ENCODE measurements at places on chromosomes 11 and 22.

GRCh38 chr11:112864672-112865071, 96.5 kb upstream of the NCAM1 start:
- no peak for DNase-seq

DNA sequence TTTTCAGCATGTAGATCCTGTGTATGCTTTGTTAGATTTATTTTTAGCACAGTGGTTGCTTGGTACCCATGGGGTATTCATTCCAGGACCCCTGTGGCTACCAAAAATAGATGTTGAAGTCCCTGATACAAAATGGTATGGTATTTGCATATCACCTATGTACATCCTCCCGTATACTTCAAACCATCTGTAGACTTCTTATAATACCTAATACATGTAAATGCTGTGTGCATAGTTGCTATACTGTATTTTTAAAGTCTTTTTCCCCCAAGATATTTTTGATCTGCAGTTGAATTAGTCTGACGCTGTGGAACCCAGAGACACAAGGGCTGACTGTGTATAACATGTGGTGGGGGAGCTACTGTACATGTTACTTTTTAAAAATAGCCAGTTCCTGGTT, 101.1 kb downstream of the ATXN10 start:
- DNase-seq: no peak

DNA sequence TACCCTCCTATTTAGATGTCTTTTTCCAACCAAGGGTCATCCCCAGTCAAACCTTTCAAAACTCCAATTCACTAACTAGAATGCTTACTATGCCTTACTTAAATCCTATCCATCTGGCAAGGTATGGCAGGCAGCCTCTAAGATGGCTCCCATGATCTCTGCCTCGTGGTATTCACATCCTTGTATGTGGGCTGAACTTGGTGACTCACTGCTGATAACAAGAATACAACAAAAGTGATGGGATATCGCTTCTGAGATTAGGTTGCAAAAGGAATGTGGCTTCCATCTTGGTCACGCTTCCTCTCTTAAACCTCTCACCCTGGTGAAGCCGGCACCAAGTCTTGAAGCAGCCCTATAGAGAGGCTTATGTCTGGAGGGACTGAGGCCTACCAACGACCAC, 29.6 kb upstream of the UPB1 start:
- no peak for DNase-seq

DNA sequence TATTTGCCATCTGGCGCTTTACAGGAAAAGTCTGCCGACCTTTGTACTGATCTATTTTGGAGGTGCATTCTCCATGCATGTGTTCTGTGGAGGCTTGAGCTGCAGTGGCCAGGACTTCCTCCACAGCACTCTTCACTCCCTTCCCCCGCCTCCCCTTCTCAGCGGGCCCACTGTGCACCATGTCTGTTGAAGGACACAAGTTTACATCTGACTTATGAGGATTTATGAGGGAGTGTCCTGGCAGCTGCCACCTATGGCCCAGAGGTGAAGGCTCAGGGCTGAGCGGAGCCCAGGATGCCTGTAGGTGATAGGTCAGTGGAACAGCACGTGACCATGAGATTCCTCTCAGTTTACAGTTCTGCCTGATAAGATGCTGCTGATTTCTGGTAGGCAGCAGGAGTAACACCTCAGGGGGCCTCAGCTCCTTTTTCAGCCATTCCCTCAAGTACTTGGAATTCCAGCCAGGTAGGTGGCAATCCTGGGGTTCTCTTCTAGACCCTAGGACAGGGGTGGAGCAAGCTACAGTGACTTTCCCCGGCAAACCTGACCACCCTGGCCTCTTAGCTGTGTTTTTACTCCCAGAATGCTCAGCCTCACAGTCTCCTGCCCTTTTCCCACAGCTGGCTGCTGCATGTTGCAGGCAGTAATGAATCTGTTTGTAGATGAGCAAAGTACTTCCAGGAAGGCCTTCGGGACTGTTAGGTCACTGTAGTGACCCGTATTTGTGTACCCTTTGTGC, 59.9 kb downstream of the PPFIBP2 start:
- DNase-seq: no peak

GRCh38 chr11:64028398-64029115, 7.2 kb upstream of the FLRT1 start:
- DNase-seq: no peak

DNA sequence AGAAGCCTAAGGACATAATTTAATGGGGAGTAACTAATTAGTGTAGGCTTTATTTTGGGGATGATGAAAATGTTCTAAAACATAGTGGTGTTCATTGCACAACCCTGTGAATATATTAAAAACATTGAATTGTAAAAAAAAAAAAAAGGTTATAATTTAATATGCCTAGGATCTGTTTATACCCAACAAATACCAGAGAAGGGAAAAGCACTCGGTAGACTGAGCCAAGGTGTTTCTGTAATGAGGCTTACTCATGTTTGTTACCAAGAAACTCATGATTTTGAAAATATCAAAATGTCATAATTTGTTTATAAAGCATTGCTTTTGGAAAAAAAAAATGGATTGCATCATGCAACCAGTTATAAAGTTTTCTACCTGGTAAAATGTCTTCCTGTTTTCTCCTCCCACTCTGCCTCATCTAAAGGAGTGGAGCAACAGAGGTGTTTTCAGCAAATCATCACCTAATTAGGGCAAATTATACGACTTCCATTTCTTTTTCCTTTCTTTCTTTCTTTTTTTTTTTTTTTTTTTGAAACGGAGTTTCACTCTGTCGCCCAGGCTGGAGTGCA, 14.2 kb upstream of the EIF3M start:
- DNase-seq: no peak

GRCh38 chr11:15106201-15106965, 8.3 kb upstream of the INSC start:
- DNase-seq: no peak

DNA sequence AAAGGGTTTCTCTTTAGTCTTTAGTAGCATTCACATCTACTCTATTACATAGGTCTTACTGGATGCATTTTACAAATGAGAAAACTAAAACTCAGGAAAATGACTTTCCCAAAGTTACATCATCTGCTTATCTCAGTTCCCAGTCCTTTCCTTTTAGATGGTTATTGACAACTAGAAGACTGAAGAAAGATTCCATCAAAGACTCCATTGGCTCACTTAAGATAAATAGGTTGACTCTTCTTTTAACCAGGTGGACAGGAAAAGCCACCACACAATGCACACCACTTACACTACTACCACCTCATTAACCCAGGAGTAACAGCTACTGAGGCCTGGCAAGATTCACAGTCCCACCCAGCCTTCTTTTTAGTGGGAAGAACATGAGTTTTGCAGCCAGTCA, 123.6 kb downstream of the TRIM44 start:
- DNase-seq: no peak

DNA sequence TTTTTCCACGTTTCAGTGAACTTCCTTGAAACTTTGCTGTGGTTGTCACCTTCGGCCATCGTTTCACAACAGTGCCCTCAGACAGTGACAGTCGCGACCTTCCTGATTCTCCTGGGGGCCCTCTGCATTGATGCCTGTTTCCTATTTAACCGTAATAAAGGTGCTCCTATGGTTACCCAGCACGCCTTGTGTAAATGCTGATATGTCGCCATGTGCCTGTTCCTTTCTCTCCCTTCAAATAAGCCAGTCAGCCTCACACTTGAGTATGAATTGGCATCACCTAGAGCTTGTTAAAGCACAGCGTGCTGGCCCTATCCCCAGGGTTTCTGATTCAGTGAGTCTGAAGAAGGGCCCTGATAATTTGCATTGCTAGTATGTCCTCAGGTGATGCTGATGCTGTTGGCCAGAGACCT, 104.8 kb downstream of the MICAL2 start:
- DNase-seq: no peak

GRCh38 chr11:91247009-91247735, 977.4 kb upstream of the FAT3 start:
- no peak for DNase-seq

DNA sequence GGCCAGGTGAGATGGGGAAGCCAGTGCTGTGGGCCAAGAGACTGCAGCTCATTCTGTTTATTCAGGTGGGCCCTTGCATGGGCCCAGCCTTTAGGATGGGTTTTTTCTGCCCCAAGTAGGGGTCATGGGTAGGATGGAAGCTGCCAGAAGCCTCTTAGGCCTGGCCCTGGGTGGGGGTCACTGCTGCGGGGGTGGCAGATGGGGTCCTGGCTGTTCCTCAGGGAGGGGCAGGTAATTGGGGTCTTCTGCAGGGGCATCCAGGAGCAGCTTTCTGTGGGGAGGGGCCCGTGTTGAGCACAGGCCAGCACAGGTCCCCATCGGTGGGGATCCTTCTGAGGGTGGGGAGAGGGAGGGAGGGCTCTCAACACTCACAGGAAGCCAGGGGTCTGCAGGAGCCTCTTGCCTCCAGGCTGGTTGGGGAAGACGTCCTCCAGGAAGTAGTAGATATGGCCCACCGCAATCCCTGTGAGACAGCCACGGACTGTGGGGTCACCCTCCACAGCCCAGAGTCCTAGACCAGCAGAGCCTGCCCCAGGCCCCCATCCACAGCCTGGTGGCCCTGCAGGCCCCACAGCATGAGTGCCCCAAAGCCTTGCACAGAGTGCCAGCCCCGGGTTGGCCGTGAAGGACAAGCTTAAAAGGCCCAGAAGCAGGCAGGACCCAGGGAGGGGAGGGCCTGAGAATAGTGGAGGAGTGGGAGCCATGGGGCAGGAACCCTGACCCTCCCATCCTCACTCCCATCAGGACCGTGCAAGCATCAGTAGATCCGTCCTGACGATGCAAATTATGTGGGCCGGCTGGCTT, 1.9 kb downstream of the DERL3 start:
- DNase-seq: no peak

DNA sequence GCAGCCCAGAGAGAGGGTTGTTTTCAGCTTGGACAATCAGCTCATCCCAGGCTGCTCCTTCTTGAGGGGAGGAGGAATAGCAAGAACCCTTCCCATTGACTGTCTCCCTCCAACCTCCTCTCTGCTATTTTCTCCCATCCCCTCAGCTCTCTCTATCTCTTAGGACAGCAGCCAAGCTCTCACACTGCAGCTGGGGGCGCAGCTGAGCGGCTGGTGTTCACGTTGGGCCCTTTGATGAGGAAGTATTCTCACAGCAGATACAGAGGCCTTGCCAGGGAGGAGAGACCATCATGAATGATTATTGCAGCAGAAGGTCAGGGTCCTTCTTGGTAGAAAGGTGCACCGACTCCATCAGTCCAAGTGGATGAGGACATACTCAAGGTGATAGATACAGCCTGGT, 26.5 kb upstream of the CADM1 start:
- DNase-seq: no peak

DNA sequence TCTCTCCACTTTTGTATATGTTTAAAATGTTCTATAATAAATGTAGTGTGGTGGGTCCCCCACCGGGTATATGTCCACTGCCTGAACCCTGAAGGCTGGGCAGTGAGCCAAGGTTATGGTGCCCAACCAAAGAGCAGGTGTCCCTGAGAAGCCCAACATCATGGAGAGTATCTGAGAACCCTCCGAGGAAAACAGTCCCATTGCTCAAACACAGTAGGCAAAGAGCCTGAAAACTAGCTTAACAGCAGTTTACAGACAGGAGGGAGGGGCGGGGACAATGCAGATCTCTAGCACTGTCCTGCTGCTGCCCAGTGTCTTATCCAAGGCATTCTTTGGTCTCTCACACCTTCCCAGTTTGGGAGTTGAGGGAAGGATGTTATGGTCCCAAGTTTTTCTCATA, 91.0 kb downstream of the TMPRSS5 start:
- DNase-seq: no peak

GRCh38 chr22:28802595-28803123, 2.3 kb upstream of the XBP1 start:
- no peak for DNase-seq

- DNase-seq: no peak
These were observed 137.2 kb downstream of the RBFOX2 start for GRCh38 chr22:35891442-35891841.

DNA sequence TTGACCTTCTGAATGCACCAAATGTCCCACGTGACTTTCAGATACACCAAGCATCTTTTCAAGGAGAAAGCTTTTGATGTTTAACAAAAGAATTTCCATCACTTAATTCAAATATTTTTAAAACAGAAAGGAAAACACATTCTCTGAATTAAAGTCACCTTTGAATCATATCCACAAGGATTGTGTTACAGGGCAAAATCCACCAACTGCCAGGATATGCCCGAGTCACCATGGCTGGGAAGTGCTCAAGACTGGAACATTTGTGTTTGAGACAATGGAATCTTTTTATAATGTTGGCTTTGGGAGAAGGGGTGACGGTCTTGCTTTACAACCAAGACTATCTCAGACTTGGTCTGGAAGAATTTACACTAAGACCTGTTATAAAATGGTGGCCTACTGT, 40.8 kb downstream of the BID start:
- no peak for DNase-seq

DNA sequence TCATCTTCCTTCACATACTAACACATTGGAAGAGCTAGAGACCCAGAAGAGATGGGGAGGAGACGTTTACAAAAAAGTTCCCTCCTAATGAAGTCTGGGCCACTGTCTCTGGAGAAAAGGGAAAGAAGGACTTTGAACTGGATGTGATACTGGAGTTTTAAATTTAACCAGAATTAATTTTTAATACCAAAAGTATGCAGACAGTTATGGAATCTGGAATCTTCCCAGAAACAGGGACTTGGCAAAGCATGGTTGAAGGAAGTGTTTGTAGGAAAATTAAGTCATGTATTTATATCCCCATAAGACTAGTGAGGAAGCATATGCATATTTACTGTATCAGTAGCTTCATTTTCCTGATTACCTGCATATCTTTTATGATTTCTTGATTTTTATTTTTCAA, 215.5 kb downstream of the TTC28 start:
- DNase-seq: no peak

- DNase-seq: no peak
These were observed 21.6 kb downstream of the NNMT start for GRCh38 chr11:114317787-114318137.

DNA sequence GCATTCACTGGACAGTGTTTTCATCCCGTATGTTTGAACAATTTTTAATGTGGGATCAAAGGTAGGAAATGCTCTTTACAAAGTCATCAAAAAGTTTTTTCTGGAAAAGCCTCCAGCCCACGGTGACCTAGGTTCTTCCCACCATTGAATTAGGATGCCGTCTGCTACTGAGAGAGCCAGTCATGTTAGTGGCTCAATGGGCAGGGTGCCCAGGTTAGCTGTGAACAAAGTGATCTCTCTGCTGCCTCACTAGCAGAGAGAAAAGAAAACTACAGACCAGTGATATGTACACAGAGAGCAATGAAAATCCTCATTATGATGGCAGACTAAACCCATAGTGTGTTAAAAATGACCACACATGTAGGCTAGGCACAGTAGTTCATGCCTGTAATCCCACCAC, 32.4 kb downstream of the KCNQ1 start:
- DNase-seq: no peak
